ENCODE measurements at places on chromosomes 11 and 22. TPM values are rescaled to one million over a fixed set of nuclear protein-coding genes. Genes with fewer than 3 reads are reported as not detected.

The SLC22A8 gene
- not detected for total RNA-seq

The MIOX gene
- total RNA-seq: 1.9 TPM

The RAC2 gene
- total RNA-seq: not detected

The OR8A1 gene
- total RNA-seq: not detected

The RASSF10 gene
- total RNA-seq: not detected

The OR51B4 gene
- not detected for total RNA-seq

The KRTAP5-9 gene
- total RNA-seq: not detected

The PLEKHA7 gene
- total RNA-seq: 0.37 TPM

Measured in G401 (cell line).